ENCODE measurements at places on chromosomes 12 and 14.

DNA sequence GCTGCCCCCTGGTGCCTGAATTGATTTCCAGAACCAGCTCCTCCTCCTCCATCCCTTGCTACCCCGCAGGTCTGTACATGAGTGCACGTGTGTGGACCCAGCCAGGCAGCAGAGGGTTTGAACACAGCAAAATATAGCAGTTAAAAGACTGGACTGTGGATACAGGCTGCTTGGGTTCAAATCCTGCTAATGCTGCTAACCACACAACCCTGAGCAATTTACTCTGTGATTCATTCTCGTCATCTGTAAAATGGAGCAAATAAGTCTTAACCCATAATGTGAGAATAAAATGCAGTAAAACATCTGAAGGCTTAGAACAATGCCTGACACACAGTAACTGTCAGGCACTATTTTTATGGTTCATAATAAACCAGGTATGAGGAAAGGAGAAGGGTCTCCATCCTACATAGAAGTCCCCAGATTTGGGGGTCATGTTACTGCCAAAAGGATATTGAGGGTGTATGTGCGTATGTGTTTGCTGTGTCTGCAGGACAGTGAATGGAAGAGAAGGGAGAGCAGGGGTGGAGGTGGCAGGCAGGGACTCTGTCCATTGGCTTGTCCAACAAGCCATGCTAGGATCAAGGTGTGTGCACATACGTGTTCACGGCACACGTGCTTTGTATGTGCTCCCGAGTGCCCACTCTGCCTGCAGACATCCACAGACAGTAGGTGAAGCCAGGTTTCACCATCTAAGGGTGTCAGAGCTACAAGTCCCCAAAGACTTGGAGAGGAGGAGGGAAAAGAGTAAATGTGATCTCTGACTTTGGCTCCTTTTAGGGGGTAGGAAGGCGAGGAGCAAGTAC lies 1.5 kb upstream of the STAT6 start:
- no peak for DNase-seq

- DNase-seq = no peak
These were observed 188.9 kb upstream of the PDZRN4 start for GRCh38 chr12:40999210-40999609.

DNA sequence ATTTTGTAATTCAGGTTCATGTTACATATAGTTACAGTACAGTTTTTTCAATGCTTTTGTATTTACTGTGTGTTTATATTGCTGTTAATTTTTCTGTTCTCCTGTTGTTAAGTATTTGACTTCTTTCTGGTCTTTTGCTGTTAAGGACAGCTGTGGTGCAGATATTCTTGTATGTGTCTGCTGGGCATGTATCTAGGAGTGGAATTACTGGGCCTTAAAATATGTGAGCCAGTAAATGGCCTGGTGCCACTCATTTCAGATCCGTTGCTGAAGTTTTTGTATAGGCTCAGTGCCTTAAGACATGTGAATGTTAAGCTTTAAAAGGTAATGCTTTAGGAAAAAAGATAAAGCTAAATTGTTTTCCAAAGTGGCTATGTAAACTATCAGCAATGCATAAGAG lies 87.3 kb downstream of the TTLL5 start:
- no peak for DNase-seq

- DNase-seq = no peak
These were observed 100.4 kb upstream of the FGD4 start for GRCh38 chr12:32298917-32299316.

- no peak for DNase-seq
These were observed 14.9 kb upstream of the NFKBIA start for GRCh38 chr14:35419429-35419841.

DNA sequence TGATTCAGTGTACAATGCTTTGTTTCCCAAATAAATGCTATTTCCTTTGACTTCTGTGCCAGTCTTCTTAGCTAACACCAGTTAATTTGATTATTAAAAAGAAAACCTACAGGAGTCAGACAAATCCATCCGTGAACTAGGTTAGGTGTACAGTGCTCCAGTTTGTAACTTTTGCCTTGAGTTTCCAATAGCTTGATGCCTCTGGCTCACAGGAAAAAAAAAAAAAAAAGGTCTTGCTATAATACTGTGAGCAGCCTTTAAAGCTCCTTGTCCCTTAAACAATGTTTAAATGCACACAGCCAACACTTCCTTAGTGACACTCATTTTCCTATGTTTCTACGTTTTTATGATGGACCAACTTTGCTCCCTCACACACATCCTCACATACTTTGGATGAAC lies 71.8 kb upstream of the TMX1 start:
- DNase-seq = no peak

DNA sequence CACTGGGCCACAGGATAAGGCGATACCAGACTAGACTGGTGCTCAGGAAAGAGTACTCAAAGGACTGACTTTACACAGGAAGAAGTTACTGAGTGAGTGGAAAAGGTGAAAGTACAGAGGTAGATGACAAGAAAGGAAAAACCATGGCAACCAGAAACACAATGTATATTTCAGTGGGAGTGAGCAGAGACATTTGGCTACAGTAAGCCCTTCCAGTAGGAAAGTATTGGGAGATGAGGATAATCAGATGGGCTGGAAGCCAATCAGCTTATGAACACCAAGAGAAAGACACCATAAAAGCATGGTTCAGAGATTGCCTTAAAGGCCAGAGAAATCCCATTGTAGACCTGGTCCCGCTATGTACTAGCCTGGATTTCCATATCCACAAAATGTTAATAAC lies 51.6 kb downstream of the TMTC1 start:
- no peak for DNase-seq

- no peak for DNase-seq
These were observed 282.8 kb downstream of the EGLN3 start for GRCh38 chr14:33668066-33668465.
